Stimulated activated CD8-positive, alpha-beta memory T cell treated with anti-CD3 and anti-CD28 coated beads, Interleukin-15, amount 100 ng/mL, for 4 hours (primary cell): ENCODE measurements at places on chromosomes 6 and 20.

- DNase-seq, result no peak
These were observed 8.1 kb upstream of the AKIRIN2 start for GRCh38 chr6:87710090-87710489.

DNA sequence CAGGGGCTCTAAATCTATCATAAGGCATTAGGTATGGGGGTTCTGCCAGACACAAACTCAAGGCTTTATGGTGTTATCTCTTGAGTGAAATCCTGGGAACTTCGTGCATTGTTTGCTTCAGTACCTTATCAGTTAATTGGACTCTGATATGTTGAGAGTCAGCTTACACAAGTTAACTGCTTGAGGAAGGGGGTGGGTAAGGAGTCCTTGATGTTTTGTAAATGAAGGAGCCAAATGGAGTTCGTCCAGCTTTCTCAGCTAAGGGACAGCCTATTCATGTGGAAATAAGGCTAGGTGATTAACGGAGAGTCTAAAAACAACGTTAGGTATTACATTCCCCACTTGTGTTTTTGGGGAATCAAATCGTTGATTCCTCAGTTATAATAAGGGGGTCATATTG, 157.4 kb downstream of the TRIM27 start:
- DNase-seq, result no peak

DNA sequence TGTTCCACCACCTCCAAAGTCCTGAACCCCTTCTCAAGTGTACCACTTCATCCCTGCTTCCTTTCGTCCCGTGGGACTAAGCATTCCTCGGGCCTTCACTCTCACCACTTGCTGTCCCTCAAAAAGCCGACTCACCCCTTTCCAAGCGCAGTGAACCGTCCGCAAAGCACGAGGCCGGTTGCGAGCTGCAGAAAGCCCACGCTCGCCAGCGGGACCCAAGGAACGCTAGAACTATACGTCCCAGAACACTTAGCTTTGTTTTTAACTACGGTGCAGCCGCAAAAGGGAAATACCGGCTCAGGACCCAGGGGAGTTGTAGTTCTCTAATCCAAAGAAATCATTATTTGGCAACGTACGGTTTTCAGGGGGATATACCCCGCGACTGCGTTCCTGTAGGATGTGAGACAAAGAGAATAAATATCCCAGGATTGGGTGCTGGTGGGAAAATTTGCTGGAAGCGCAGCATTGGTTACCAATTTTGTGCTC, 416 bp upstream of the POLR1H start:
- no peak for DNase-seq

DNA sequence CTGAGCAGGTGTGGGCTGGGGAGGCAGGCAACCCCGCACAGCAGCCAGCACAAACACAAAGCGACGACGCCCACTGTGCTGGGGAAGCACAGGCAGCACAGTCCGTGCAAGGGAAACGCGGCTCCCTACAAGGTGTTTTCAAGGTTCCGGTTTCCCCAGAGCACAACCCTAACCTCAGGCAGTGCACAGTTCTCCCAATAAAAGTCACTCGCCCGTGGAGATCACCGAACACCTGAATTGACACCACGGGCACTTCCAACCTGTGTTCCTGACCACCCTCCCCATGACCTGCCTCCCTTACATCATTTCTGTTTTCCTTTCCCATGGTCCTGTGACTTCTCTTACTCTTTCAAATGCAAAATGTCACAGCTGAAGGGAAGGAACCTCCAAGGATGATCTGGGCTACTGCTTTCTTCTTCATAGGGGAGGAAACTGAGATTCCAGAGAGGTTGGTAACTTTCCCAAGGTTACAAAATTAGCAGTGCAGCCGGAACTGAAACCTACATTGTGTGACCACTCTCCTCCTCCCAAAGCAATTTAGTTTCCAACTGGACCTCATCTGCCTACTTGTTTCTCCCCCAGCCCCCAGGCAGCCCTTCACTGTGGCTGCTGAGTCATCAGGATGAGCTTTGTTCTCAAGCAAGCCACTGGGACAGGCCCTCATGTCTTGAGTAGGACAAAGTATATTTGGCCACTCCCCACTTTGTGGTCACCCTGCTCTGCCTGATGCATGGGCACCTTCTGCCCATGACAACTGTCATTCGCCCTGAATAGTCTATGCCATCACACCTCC, 125.3 kb downstream of the ATXN1 start:
- no peak for DNase-seq

DNA sequence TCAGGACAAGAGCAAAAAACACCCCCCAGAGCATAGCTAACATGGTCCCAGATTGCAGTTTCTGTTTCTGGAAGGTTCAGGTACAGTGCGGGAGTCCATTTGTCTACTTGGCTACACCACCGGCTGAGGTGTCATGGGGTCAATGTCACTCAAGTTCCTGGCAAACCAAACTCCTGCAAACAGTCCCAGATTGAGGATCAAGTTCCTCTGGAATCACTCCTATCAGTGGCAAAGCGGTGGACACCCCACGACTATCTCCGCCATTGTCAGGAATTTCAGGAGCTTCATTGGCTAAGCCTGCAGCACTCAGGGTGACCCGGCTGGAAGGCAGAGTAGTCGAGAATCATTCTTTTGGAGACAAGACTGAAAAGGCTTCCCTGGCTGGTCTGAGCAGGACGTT, 41.8 kb downstream of the SLC22A1 start:
- DNase-seq, result no peak

DNA sequence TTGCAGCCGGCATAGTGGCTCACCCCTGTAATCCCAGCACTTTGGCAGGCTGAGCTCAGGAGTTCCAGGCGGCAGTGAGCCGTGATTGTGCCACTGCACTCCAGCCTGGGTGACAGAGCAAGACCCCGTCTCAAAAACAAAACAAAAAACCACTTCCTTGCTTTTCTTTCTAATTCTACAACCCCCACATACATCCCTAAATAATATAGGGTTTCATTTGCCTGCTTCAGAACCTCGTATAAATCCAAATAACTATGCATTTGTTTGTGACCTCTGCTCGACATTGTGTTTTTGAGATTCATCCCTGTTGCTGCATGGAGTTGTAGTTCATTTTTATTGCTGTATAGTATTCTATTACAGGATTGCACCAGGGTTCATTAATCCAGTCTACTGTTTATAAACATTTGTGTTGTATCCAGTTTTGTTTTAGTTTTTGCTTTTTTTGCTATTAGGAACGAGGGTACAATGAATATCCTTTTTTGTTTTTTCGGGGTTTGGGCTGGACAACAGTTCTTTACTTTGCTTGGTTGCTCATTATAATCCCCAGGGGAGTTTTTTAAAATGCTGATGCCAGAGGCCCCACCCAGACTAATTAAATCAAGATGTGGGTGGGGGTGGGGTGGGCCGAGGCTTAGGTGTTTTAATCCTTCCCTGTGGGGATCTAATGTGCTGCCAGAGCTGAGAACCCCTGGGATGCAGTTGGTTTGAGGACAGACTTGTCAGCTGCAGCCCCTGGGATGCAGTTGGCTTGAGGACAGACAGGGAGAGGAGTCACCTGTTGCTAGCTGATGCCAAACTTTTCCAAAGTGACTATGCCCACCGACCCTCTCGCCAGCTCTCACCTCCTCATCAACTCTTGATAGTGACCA, 2.4 kb upstream of the SNAI1 start:
- DNase-seq, result no peak

DNA sequence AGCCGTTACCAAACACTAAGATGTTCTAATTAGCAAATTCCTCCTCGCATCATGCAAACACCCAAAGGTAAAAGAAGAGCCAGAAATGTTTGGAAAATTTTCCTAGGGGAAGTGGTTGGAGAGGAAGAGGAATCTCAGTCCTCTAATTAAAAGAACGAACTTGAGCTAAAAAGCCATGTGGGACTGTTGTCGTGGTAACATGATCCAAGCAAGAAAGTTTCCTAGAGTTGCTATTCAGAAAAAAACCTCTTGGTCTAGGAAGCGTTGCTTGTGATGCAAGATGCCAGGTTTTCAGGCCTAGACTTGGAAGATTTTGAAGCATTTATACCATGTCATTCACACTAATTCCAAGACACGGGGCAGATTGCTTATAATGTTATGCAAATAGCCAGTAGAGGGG, 106.8 kb upstream of the DOK5 start:
- no peak for DNase-seq

DNA sequence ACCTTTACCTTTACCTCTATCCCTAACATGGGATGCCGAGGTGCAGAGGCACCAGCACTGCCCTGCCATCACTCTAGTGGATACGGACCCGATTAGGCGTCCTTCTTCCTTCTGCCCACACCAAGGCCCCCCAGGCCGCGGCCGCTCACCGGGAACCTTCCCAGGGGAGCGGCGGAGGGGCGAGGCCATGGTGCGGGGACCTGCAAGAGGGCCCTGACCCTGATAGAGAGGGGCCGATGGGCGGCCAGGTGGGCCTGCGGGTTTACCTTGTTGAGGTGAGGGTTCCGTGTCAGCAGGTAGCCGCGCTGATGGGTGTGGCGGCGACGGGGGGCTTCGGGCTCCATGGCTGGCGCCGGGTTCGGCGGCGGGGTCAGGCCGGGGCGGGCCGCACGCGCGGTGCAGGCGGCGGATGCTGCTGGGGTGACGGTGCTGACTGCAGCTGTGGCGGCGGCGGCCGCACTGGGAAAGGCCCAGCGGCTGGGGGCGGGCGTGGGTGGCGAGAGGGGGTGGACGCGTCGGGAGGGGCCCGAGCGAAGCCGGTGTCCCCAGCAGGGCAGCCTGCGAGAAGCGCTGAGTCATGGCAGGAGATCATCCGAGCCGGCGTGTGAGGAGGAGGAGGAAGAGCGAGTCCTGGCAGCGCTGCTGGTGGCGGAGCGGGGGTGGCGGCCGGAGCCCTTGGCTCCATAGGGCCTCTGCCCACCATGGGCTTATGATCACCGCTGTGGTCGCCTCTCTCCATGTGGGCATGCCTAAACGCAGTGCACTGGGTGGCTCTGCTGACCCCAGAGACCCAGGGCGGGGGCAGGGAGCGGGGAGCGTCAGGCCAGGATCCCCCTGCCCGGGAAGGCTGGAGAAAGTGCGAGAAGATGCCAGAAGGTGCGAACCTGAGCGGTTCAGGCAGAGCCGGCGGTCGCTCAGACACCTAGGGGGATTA, at the start of gene ME1:
Gene ME1, minus strand, starts transcription at position 441 of the 934 bp plus-strand sequence. Its CDS starts 97 bp downstream, at position 344.
- DNase-seq, result peak; percentile 27

DNA sequence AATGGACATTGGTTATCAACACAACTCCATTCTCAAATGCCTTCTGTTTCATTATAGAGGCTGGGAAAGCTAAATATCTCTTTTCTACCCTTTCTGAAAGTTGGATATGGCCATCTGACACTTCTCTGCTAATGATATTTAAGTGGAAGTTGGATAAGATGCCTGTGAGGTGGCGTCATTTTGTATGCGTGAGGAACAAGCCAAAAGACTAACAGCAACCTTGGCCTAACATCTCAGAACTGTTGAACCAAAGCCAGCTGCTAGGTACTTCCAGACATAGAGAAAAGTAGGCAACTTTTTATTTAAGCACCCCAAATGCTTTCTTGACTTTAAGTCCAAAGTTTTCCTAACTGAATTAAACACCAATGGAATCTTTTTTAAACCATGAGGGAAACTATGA, 708.4 kb downstream of the CD109 start:
- DNase-seq, result no peak

DNA sequence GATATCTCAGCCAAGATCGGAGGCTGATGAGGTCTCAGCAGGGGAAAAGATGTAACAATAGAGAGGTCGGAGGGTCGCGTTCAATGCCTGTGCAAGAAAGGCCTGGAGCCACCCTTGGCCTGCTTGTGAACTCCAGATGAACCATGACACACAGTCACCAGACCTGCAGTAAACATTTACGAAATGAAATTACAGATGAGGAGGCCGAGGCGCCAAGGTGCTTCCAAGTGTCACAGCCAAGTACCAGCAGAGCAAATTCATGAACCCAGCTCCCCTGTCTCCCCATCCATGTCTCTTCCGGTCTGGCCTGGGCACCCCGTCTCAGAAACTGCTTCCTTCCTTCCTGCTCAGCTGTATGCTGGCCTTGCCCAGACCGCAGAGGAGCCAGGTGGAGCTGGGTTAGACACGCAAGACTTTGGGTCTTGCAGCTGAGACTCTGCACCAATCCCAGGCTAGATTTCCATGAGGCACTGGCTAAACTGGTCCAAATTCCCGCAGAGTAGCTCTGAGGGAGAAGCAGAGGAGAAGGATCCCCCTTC, 48.1 kb downstream of the CHMP4B start:
- DNase-seq, result no peak

GRCh38 chr20:42098418-42098817, 480.2 kb upstream of the CHD6 start:
- DNase-seq, result no peak

GRCh38 chr6:36577301-36577700, 16.9 kb upstream of the SRSF3 start:
- no peak for DNase-seq

DNA sequence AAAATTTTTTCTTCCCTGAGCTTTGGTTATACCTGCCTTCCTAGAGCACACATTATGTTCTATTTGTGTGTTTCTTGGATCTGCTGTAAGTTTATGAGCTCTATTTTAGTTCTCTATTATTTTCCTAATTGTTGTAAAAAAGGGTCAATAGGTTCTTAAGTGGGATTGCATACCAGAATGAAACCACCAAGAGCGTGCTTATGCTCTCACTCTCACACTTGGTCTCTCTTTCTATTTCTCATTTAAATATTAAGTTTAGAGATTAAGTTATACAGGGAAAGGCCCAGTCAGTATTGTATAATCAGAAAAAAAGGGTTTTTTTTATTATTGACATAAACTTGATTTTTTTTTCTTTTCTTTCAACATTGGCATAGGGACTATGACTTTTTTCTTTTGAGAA, 96.8 kb downstream of the RIMS1 start:
- DNase-seq, result no peak

DNA sequence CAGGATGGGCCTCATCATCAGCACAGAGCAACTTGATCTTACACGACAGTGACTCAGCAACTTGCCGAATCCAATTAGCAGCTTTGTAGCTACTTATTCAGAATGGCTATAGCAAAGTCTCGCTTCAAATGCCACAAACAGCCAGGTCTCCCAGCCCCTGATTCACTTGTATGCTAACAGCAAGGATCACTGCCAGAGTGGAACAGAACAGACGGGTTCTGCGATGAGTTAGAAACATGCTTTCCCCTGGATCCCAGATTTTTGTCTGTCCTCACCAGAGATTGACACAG, 254.4 kb downstream of the NRN1 start:
- no peak for DNase-seq
